ENCODE measurements at places on chromosomes 2 and 18.

DNA sequence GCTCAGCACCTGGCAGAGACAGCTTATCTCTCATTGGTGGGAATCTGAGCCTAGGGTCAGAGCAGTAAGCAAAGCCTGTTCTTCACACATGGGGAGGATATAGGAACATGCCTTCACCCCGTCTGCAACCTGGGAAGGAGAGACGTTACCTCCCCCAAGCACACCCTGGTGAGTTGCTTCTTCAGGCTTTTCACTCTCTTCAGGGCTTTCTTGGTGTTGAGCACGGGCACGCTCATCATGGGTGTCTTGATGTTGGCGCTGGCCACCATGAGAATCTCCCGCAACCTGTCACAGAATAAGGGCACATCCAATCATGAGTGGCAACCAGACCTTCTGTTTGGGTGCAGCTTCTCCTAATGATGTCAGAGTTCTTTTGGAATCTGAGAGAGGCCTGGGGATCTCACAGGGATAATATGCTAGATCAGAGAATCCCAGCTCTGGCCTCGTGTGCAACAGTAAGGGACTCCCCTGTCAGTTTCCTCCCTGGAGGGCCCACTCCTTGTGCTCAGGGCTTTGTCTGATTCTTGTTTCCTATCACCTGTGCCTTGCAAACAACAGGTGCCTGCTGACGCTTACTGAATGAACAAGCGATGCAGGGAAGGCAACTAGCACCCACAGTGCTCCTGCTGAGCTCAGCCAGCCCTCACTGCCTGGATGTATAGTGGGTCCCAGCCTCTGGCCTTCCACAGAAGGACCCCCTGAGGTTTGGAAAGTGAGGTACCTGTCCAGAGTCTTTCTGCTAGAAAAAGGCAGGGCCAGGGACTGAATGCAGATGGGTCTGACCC lies 66.3 kb downstream of the POLR1A start:
- DNase-seq: no peak

DNA sequence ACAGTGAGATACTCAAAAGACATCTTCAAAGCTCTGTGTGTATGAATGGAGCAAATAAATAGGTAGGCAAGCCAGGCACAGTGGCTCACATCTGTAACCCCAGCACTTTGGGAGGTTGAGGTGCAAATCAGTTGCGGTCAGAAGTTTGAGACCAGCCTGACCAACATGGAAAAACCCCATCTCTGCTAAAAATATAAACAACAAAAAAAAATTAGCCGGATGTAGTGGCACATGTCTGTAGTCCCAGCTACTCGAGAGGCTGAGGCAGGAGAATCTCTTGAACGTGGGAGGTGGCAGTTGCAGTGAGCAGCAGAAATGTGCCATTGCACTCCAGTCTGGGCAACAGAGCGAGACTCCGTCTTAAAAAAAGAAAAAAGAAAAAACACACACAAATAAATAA lies 945.1 kb upstream of the PIK3C3 start:
- DNase-seq: no peak

GRCh38 chr2:144730711-144731110 lies 210.8 kb upstream of the ZEB2 start:
- DNase-seq: no peak

- DNase-seq: no peak
Measured at GRCh38 chr2:231277962-231278361, 79.5 kb downstream of the ARMC9 start.

GRCh38 chr2:70498054-70498453 lies 55.6 kb downstream of the TGFA start:
- DNase-seq: no peak
